NCI-H345 (cell line): ENCODE measurements at places on chromosomes 12 and 14.

DNA sequence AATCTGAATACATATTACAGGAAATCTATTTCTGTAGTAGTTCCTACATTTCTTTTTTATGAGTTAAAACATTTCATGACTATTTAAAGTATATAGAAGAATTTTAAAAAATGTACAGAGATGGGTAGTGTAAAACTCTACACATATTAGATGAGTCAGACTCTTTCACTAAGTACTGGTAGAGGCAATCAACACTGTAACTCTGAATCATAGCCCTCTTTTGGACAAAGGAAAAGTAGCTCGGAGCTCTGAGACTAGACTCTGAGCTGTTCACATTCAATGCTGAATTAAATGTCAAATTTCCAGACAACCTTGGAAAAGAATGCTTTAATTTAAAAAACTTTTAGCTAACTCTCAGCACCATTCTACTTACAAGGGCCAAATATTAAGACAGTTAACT, 3.4 kb downstream of the PTCSC3 start:
- no peak for DNase-seq

GRCh38 chr12:32532422-32532821, 133.1 kb downstream of the FGD4 start:
- no peak for DNase-seq

- DNase-seq = no peak
These were observed 2.3 kb downstream of the WNT10B start for GRCh38 chr12:48969160-48969771.

DNA sequence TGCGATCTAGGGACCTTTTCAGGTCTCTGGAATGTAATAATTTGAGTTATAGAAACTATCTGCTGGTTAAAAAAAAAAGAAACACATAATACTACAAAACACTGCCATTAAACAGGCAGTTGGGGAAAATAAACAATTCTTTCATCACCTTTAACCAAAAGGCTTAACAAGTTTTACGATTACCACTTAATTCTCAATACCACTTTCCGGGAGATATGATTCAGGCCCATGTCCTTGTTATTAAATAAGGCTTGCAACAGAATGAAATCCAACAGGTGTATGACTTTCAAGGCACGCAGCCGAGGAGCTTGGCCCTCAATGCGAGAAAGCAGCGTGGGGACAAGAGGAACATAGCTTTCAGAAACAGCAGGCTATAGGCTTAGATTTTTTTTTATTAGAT, 5.6 kb upstream of the GLRX5 start:
- DNase-seq = no peak

- no peak for DNase-seq
These were observed 77.9 kb downstream of the PRICKLE1 start for GRCh38 chr12:42511656-42512055.

DNA sequence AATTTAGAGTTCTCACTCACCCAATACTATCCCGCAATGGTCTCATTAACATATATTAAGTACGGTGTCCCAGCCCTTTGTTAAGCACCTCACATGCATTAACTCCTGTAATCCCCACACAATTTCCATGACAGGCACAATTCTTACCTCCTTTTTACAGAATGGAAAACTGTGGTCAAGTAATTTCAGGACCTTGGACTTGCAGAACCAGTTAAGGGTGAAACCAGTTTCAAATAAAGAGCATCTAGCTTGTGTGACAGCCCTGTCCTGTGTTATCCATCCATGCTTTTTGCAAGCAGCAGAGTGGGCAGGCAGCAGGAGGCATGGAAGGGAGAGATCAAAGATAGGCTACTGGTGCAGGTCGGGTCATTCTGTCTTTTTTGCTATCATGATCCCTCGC, 470.8 kb downstream of the NELL2 start:
- DNase-seq = no peak

GRCh38 chr12:107567876-107568619, 117.6 kb upstream of the PWP1 start:
- DNase-seq = no peak

DNA sequence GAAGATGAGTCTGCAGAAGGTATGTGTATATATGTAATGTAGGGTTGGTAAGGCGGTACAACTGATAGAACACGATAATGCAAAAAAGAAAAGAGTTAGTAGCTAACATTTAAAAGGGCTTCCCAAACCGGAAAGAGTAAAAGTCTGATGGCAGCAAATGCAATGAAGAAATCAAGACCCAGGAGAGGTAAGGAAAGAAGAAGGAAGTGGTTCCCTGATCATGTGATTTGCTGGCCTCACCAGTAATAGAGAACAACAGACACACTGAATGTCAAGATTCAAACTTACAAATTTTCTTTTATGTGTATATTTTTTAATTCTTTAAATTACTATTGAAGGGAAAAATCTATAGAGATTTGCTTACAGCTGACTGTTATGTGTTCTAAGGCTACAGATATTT, 18.4 kb downstream of the ZFC3H1 start:
- DNase-seq = no peak

GRCh38 chr14:97776890-97777558, 979.8 kb downstream of the VRK1 start:
- DNase-seq = no peak

- peak; percentile 18 for DNase-seq
These were observed 12.0 kb downstream of the KIF26A start for GRCh38 chr14:104150136-104151025.

GRCh38 chr14:55913324-55914025, 204.7 kb upstream of the PELI2 start:
- no peak for DNase-seq

GRCh38 chr14:49970474-49971147, 77.7 kb downstream of the ARF6 start:
- DNase-seq = no peak
